T-helper 9 cell (primary cell): ENCODE measurements at places on chromosomes 7 and 10.
A peak's percentile ranks its signal among the peaks of the same experiment; 100 is the strongest.

DNA sequence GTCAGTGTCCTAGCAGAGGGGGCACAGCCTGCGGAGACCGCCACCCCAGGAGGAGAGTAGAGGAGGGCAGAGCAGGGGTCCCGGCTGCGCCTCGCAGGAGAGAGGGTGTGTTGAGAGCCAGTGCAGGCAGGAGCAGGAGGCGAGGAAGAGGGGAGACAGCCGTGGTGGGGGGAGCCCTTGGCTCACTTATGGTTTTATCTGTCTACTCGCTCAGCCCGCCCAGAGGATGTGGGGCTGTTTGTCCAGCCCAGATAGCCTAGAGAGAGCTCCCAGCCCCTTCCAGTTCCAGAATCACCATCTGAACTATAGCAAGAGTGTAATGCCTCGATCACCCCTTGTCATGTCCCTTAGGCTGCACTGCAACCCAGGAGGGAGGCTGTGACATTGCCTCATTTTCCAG, 26.6 kb downstream of the SLC29A3 start:
- no peak for DNase-seq

DNA sequence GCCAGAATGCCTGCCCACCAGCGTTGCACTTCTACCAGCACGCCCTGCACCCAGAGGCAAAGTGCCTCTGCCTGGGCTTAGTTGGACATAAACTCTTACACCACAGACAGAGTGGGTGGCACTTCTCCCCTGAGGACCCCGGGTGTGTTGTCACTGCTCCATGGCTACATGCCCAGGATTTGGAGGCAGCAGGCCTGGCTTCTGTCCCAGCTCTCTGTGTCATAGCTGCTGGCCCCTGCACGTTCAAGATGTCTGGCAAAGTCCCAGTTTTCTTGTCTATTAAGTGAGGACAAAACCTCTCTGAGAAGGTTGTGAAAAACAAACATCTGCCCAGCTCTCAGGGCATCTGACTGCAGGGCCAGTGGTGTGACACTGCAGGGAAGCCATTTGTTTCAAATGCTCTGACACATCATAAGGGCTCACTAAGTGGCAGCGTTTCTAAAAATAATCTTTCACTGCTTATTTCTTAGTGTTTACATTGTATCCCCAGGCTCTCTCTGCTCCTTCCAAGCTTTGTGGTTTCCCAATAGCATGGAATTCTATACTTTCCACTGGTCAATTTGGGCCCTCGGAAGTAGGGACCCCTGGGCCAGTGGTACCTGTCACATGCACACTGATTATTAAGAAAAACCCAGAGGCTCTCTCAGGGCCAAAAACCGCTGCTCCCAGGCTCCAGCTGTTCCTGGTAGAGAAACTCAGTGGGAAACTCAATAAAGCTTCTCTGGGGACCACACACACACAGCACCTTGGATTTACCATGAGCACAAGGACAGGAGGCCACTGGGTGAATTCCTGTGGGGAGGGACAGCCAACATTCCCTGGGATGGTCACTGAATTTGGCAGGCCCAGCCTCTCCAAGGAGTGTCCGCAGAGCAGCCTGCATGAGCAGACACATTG, 86.2 kb upstream of the ANLN start:
- no peak for DNase-seq

GRCh38 chr10:86580521-86580891, 58.9 kb upstream of the WAPL start:
- DNase-seq, result no peak

GRCh38 chr7:34747867-34748727, 90.1 kb downstream of the NPSR1 start:
- DNase-seq, result no peak

DNA sequence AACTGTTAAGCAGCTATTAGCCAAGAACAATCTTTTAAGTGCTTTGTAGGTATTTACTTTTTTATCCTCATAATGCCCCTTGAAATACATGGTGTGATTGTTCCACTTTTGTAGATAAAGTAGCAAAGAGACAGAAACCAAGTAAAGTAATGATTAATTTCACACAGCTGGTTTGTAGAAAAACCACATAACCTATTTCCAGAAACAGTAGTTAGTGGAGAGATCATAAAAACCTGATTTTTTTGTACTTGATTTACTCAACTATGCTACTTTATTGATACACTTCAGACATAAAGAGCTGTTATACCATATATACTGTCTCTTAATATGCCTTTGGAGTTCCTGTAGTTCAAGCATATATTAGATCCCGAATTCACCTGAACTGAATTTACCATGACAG, 118.4 kb downstream of the SEMA3A start:
- no peak for DNase-seq

- DNase-seq, result no peak
Measured at GRCh38 chr7:3955751-3956696, 655.0 kb downstream of the SDK1 start.

- no peak for DNase-seq
Measured at GRCh38 chr10:45468079-45468478, 94.1 kb downstream of the ALOX5 start.

DNA sequence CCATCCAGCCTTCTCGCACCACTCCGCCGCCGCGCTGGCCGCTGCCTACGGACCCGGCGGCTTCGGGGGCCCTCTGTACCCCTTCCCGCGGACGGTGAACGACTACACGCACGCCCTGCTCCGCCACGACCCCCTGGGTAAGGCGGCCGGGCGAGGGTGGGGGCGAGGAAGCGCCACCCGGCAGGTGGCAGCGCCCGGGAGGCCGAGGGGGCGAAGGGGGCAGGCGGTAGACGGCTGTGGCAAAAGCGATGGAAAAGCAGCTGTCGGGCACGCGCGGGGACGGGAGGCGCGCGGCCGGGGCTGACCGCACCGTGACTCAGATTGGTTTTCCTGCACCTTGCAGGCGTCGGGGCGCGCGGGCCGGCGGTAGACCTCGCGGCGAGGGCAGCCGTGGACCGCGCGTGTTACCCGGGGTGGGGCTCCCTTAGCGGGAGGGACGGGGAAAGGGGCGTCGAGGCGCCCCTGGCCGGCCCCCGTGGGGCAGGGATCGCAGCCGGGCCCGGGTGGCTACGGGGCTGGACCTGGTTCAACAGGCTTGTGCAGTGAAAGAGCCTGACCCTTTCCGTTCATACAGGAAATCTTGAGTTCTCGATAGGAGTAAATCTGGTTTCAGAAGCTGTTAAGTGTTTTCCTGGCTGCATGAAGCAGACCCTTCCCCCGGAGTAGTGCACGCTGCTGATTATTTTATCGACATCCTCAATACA, 608 bp downstream of the HHEX start:
- DNase-seq, result peak; percentile 50

DNA sequence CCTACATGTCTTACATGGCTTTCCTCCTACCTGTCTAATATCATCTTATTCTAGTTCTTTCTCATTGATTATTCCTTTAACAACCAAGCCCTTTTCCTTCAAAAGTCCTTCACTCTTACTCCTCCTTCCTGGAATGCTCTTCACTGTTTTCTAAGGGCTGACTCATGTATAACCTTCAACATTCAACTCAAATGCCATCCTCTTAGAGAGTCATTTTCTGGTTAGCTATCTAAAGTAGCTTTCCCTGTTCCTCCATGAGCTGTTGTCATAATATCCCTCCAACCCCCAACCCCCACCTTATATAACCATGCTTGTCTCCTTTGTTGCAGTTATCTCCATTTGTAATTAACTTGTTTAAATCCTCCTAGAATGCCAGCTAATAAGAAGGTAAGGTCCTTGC, 286.8 kb downstream of the ADK start:
- no peak for DNase-seq

- no peak for DNase-seq
Measured at GRCh38 chr7:50798126-50798525, 15.4 kb upstream of the GRB10 start.

DNA sequence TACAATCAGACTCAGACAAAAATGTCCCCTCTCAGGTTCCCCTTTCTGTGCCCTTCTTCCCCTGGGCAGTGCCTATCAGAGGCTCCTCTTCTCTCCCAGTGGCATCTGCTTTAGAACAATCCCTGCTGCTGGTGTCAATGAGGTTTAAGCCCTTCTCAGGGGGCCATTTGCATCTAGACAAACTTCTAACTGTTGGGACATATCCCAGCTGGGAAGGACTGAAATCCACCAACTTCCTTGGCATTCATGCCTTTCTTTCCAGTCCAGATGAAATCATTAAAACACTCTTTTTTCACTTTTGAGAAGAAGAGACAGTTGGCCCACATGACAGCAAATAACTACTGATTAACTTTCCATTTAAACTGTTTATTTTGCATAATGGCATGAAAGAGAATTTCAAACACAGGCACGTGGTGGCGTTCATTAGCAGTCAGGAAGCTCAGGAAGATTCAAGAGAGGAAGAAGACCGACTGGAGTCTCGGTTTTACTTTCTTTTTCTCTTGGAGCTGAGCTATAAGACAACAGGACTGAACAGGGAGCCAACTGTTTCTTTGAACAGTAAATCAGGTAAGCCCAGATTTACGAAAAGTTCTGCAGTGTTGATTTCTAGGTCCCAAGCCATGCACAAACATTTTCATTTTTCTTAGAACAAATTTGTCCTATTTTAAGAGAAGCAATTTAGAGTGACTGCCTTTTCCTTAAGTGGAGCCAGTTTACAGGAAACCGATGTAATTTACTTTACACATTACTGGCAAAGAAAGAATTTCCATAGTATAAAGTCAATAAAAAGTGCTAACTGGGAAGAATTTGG, at the start of gene GIMAP2:
TSS of gene GIMAP2 (plus strand) at position 488 of the 811 bp plus-strand sequence. CDS start 1,354 bp downstream, outside the sequence.
- no peak for DNase-seq

DNA sequence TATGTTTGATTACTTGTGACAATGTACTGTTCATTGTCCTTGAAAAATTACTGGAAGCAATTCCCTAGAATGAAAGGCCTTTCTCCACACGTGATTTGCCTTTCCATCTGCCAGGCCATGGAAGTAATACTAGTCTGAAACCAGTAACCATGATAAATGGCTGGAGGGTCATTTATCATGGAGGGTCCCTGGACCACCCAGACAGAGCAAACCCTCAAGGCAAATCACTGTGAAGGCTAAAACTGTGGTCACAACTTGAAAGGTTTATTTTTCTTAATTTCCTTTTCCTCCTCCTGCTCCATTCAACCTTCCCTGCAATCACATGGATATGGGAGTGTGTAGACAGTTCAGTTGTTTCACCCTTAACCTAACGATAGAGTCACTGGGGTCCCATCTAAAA, 16.4 kb downstream of the BRAF start:
- DNase-seq, result no peak

DNA sequence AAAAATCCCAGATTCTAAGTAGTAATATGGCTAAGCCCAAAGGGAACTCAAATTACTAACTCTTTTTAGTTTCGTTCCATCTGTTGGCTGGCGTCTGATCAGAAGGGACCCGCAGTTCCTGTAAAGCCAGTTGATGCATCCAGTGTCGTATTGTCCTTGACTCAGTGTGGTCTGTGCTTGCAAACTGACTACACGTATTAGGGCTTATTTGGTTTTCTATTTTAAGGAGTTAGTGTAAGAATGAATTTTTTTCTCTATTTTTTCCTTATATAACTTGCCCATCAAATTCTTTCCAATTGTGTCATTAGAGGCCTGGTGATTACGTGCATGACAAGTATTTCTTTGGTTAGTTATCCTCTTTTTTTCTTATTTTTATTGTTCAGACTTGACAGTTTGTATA, 9.7 kb downstream of the ABCA13 start:
- no peak for DNase-seq

DNA sequence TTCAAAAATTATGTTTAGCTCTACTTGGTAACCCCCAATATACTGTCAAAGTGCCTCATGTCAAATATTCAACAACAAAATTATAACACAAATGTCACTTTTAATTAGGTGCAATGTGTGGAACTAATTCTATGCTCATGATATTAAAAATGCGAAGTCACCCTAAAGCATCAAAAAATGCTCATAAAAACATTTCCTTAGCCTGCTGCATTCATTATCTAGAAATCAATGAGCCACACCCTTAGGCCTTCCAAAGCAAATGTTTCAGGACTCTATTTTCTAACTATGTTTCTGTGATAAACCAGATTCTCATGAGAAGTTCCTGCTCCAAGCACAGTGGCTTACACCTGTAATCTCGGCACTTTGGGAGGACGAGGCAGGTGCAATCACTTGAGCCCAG, 75.0 kb upstream of the ANK3 start:
- no peak for DNase-seq

GRCh38 chr10:121617176-121617575, 18.9 kb upstream of the FGFR2 start:
- no peak for DNase-seq

DNA sequence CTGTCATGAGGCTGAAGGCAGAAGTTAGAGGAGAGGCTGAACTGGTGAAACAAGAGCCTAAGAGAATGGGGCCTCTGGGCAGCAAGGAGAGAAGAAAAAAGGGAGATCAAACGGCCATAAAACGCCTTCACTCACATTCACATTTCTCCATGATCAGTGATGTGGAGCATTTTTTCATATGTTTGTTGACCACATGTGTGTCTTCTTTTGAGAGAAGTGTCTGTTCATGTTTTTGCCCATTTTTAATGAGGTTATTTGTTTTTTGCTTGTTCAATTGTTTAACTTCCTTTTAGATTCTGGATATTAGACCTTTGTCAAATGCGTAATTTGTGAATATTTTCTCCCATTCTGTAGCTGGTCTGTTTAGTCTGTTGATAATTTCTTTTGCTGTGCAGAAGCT, 155.0 kb downstream of the TMEM26 start:
- no peak for DNase-seq
